Ureter (tissue), 1 donor: ENCODE measurements at places on chromosomes 1 and 21. TPM values are rescaled to one million over a fixed set of nuclear protein-coding genes. Genes with fewer than 3 reads are reported as not detected.

DNA sequence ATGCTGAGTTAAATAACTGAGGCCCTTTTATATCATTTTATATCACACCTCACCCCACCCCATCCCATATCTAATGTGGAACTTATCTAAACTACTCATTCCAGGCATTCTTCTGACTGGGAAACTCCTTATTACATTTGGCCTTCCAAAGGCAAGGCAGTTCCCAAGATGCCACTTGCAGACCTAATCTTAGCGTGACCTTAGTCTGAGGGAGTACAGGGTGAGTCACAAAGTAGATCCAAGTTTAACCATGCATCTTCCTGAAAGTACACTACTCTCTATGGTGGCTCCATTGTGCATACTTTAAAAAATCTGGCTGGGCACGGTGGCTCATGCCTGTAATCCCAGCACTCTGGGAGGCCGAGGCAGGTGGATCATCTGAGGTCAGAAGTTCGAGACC, 353.6 kb upstream of the C1orf87 start:
- no peak for DNase-seq

- no peak for DNase-seq
These were observed 61.1 kb downstream of the GADD45A start for GRCh38 chr1:67745875-67746698.

RIPK4 gene
- total RNA-seq: 34.3 TPM

- DNase-seq: no peak
These were observed 69.3 kb upstream of the ANGPTL1 start for GRCh38 chr1:178940068-178940765.

AGTRAP gene
- total RNA-seq: 33.1 TPM

DNA sequence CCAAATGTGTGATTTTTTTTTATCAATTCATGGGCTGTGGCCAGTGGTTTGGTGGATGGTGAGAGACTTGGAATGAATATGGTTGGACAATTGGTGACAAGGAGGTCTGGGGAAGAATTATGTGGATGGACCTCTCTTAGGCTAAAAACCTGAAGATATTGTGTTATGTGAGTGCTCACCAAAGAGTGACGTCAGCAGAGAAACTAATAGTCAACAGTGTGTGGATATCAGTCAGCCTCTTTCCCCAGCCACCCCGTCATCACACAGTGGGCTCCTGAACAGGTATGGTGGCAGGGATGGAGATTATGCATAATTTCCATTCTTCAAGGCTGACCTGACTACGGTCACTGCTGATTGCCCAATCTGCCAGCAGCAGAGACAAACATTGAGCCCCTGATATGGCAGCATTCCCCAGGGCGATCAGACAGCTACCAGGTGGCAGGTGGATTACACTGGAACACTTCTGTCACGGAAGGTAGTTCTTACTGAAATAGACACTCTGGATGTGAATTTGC, 9.2 kb upstream of the OR2G2 start:
- no peak for DNase-seq

- no peak for DNase-seq
These were observed 30.8 kb downstream of the MRPL37 start for GRCh38 chr1:54230507-54231339.

GRCh38 chr1:34406377-34406776, 229.7 kb downstream of the C1orf94 start:
- no peak for DNase-seq

- no peak for DNase-seq
These were observed 82.2 kb upstream of the LMO4 start for GRCh38 chr1:87246436-87246835.

SYPL2 gene
- 2.0 TPM for total RNA-seq

- DNase-seq: no peak
These were observed 36.9 kb upstream of the SLC22A15 start for GRCh38 chr1:115939455-115939854.

- DNase-seq: no peak
These were observed 110.5 kb downstream of the TOMM20 start for GRCh38 chr1:235018161-235018560.

DNA sequence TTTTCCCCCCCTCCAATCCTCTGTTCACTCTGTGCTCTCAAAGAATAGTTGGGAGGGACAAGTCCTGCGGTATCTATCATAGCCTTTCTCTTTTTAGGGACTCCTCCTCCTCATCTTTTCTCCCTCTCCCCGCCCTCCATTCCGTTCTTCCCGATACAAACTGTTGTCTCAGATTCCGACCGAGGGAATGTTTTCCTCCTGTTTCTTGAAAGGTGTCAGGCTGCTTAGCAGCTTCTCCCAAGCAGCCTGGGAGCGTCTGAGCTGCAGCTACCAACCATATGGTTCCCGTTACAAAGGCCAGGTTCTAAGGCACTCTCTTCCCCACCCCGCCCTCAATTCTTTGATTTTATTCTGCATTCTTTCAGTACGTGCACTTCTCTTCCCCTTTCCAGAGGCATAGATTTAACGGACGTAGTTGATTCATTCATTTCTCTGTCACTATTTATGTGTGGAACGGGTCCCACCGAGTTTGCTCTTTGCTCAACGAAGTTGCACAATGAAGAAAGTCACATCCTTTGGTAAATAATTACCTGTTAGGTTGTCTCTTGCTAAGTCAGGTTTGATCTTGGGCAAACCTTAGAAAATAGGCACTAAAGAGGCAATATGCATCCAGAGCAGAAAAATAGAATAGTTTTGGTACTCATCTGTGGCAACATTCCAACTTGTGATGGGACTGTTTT, 2.8 kb downstream of the ADGRL2 start:
- no peak for DNase-seq

GNAT2 gene
- not detected for total RNA-seq

- DNase-seq: no peak
These were observed 1.2 kb downstream of the NT5C1A start for GRCh38 chr1:39670689-39671088.

CTXND2 gene
- total RNA-seq: not detected

PAPPA2 gene
- total RNA-seq: 0.36 TPM

DNA sequence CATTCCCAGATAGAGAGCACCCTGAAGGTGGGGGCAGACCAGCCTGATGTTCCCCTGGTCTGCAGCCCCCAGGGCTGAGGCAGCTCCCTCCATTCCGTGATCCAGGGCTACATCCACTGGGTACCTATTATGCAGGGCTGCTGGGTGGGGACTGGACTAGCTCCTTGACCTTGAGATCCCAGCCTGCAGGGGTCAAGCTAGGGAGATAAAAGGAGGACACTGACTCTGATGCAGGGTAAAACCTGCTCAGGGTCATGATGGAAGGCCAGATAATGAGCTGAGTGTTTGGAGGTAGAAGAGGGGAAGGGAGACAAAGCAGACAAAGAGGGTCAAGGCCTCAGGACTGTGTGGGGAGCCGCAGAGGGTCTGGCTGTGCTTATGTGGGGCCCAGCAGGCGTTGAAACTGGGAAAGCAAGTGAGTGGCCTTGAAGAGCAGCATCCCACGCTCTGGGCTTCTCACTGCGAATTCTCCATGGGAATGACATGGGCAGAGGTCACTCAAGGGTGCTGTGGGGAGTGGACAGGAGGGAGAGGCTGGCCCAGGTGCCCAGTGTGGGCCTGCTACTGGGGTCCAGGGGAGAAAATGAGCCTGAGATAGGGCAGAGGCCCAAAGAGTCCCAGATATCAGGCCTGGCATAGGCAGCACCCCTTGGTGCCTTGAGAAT, 9.7 kb downstream of the FOXO6 start:
- DNase-seq: no peak

GJB5 gene
- total RNA-seq: 8.5 TPM

SYDE2 gene
- 17.0 TPM for total RNA-seq

DNA sequence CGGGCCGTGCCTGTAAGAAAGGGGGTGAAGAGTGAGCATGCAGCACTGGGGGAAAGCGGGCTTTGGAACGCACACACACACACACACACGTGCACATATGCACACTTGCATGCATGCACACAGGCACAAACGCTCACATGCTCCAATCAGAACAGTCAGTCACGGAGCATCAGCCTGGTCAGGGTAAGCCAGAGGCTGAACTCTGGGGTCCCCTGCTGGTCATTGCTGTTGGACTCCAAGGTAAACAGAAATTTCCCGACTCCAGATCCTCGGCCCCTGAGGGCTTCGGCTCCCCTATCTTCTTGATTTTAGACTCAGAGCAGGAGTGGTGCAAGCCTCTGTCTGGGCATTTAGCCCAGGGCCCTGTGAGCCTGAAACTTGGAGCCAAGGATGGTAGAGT, 54.2 kb downstream of the SYT2 start:
- DNase-seq: no peak

DNA sequence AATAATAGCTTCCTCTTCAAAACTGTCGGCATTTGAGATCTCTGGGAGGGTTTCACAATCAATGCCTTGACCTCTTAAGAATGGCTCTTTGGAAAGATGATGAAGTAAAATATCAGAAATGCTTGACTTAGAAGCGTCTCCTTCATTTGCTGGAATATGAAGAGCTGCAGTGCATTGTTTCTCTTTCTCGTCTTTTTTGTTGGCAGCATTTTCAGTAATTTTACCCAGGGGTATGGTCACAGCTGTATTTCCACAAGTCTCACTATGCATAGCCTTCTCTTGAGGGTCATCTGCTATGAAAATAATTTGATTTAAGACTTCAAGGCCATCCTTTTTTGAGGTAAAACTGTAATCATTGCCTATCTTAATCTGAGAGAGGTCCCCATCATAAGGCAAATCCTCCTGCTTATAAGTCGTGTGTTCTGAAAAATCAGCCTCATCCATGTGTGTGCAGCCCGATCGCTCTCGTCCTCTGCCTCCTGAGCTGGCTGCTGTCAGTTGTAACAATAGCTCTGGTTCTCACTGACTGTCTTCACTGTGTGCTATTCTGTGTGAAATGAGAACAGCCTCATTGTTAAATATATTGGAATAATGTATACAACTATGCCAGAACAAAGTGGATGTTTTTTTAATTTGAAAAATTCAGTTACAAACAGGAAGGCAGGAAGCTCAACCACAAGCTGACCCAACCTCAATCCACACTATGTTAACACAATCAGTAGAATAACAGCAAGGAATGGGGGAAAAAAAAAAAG, 4.5 kb downstream of the AKNAD1 start:
- DNase-seq: no peak

DNA sequence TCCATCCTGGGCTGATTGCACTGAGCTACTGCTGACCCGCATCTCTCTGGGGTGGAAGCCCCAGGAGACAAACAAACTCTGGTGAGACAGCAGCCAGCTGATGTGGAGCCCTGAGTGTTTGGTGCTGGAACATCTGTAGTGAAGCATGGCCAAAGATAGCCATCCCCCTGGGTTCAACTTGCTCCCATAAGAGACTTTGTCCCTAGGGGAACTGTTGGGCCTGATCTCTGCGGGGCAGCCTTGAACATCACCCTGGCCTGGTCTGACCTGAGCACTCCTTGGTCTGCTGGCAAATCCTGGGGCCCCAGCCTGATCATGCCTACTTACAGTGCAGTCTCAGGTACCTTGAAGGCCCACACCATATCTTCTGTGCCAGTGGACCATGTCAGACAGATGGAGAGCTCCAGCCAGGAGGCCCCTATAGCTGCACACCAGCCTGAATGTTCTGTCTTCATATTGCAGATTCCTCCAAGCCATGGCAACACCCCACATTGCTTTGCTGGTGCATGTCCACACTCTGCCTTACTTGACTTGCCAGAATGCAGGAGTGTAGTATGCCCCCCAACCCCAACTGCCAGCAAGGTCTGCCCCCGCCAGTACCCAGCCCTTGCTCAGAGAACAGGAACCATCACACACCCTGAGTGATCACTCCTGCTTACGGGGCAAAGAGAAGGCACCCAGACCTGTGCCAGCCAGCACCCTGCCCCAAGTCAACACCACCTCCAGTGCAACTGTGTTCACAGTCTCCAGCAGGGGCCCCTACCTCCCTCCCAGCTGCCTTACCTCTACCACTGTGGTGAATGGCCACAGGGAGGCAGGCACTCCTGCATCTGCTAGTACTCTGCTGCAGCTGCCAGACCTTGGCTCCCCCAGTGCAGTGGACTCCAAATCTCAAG, 690.5 kb upstream of the NR5A2 start:
- DNase-seq: no peak

TP73 gene
- 3.7 TPM for total RNA-seq

GRCh38 chr1:232367293-232367692, 262.6 kb downstream of the SIPA1L2 start:
- no peak for DNase-seq

- no peak for DNase-seq
These were observed 24.8 kb upstream of the KCNE1 start for GRCh38 chr21:34536820-34537219.

- DNase-seq: no peak
These were observed 1048.2 kb downstream of the TTLL7 start for GRCh38 chr1:82950606-82951200.

ID3 gene
- total RNA-seq: 81.0 TPM

LENEP gene
- total RNA-seq: 0.94 TPM

DNA sequence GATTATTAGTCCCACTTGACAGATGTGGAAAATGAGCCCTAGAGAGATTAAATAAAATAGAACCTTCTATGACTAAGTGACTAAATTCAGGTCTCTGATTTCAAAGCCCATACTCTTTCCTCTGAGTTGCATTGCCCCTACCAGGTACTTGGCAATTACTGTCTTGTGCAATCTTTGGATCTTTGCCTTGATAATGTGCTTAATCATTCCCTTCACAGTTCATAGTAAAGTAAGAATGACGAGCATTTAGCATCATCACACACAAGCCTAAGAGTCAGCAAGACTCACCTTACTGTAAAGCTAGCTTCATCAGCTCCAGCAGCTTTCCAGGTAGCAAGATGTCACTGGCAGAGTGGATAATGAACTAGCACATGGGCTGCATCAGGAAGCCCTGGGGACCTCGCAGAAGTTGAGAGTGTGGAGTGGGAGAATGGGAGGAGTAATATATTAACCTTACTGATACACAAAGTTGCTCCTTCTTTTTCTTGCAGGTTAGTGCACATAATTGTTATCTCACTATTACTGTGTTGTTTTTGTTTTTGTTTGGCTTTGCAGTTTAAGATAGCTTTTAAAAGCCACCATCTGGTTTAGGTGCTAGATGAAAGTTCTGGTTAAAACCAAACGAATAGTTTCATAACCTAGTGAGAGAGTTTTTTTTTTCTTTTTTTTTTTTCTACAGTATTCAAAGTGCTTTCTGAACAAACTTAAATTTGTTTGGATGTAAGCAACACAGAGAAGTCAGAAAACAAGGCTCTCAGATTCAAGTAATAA, 71.8 kb downstream of the PBX1 start:
- DNase-seq: no peak

DNA sequence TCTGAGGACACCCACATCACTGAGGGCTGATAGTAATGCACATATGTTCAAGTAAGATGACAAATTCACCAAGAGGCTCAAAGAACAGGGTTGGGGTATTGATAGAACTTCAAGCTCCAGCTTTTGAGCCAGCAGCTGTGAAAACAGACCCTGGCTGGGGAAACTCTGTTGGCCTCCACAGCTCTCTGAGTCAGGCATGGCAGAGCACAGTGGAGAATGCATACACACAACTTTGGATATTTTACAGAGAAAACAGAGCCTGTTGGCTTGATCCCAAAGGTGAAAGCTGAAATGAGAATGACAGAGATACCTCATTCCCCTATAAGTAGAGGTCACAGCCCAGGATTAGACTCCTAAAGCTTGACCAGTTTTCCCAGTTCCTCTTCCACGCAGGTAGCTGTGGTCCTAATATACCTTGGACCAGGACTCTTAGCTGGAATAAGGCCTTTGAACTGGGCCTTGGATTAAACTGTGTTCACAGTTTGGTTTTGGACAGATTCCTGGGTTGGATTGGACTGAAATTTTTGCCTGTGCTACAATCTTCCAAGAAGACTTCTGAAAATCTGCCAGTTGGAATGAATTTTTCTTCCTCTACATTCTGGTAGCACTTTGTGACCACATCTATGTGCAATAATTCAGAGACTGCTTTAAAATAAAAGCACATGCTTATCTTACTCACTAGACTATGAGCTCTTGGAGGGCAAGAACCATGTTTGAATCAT, 101.6 kb upstream of the HMGB4 start:
- no peak for DNase-seq
